Stimulated activated CD4-positive, alpha-beta T cell treated with anti-CD3 and anti-CD28 coated beads, TNF-alpha, amount 100 ng/mL, for 48 hours (primary cell): ENCODE measurements at places on chromosomes 6 and 20.

- no peak for DNase-seq
These were observed 16.5 kb upstream of the SPAG4 start for GRCh38 chr20:35598899-35599775.

DNA sequence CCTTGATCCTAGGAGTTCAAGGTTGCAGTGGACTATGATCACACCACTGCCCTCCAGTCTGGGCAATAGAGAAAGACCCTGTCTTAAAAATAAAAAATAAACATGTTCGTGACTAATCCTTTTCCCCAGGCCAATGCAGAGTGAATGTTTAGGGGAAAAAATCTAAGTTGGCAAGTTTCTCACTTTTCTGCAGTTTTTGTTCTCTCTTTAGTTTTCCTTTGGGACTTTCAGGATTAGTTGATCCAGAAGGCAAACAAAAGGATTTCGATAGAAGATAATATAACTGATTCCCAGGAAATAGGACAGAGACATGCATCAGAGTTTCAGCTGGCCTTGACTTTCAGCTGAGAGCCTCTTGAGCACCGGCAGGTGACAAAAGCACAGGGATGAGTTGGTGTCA lies 53.3 kb downstream of the SOD2 start:
- DNase-seq = no peak

GRCh38 chr20:15613530-15613929 lies 959.7 kb downstream of the KIF16B start:
- DNase-seq = no peak

DNA sequence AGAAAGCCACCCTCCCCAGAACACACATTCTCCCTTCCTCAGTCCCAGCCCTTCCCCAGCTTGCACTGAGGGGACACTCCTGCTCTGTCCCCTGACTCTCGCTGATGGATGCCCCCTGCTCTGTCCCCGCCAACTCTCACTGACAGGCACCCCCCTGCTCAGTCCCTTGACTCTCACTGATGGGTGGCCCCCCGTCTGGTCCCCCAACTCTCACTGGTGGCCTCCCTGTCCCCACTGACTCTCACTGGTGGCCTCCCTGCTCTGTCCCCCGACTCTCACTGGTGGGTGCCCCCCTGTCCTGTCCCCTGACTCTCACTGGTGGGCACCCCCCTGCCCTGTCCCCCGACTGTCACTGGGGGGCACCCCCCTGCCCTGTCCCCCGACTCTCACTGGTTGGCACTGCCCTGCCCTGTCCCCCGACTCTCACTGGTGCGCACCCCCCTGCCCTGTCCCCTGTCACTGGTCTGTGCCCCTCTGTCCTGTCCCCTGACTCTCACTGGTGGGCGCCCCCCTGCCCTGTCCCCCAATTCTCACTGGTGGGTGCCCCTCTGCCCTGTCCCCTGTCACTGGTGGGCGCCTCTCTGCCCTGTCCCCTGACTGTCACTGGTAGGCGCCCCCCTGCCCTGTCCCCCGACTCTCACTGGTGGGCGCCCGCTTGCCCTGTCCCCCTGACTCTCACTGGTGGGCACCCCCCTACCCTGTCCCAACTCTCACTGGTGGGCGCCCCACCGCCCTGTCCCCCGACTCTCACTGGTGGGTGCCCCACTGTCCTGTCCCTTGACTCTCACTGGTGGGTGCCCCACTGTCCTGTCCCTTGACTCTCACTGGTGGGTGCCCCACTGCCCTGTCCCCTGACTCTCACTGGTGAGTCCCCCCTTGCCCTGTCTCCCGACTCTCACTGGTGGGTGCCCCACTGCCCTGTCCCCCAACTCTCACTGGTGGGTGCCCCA lies 60.9 kb downstream of the GINS1 start:
- DNase-seq = no peak

- DNase-seq = no peak
These were observed 628 bp upstream of the CHRNA4 start for GRCh38 chr20:63361519-63362435.

GRCh38 chr6:132286298-132287019 lies 114.8 kb downstream of the MOXD1 start:
- no peak for DNase-seq
